ENCODE measurements at places on chromosomes 13 and 19.

DNA sequence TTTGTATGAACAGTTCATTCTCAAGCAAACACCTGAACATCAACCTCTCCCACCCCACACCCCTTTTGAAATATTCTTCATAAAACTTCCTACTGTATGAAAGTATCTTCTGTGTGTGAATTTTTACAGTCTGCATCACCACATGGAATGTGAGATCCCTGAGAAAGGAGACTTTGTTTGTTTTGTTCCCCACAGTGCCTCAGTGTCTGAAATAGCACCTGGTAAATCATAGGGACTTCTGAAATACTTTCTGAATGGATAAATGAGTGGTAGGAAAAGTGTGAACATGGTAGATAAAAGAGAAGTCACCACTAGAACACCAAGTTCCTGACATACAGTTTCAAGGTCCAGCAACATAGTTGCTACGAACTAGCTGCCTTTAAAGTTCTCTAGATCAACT, 1071.2 kb downstream of the EFNB2 start:
- DNase-seq, result no peak

DNA sequence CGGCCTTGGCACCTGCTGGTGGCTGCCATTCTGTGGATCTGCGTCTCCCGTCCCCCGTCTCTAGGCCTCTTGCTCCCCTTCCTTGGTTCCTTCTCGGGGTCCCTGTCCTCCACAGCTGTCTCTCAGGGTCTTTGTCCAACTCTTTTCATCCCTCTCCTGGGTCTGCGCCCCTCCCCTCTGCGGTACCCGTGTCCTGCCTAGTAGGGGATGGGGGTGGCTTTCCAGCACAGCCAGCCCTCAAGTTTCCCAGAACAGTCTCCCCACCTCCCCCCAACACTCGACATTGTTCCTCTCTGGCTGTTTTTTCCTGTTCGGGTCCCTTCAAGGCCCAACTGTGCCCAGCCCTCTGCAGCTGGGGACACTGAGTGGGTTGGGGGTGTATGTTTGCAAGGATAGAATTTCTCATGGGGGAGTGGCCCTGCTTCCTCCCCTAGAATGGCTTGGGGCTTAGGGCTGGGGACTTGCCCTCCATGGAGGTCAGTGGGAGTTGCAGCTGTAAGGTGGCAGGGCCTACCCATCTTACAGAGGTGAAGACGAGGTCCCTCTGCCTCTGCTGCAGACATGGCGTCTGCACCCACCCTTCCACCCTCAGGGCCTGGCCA, 762 bp upstream of the ADM5 start:
- DNase-seq, result peak; percentile 76

DNA sequence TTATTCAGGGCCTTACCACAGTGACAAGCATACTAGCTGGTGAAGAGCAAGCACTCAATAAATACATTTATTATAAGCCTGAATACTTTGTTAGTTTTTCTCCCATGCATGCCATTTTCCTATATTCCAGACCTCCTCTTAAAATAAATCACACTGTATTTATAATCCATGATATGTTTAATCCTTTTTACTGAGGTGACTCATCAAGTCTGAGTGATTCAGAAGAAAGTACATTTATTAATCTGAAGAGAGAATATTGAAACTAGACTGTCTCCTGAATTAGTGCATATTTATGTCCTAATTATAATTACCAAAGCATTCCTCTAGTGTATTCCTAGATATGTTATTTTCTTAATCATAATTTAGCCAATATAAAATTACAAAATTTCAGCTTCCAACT, 323.3 kb downstream of the NALCN start:
- no peak for DNase-seq

GRCh38 chr19:56474308-56474707, 2.8 kb downstream of the ZNF667 start:
- no peak for DNase-seq

- DNase-seq, result no peak
Measured at GRCh38 chr13:35225159-35225558, 251.3 kb downstream of the MAB21L1 start.

- no peak for DNase-seq
Measured at GRCh38 chr13:113238536-113238935, 29.1 kb downstream of the CUL4A start.

- no peak for DNase-seq
Measured at GRCh38 chr13:101779147-101779546, 326.7 kb downstream of the ITGBL1 start.

DNA sequence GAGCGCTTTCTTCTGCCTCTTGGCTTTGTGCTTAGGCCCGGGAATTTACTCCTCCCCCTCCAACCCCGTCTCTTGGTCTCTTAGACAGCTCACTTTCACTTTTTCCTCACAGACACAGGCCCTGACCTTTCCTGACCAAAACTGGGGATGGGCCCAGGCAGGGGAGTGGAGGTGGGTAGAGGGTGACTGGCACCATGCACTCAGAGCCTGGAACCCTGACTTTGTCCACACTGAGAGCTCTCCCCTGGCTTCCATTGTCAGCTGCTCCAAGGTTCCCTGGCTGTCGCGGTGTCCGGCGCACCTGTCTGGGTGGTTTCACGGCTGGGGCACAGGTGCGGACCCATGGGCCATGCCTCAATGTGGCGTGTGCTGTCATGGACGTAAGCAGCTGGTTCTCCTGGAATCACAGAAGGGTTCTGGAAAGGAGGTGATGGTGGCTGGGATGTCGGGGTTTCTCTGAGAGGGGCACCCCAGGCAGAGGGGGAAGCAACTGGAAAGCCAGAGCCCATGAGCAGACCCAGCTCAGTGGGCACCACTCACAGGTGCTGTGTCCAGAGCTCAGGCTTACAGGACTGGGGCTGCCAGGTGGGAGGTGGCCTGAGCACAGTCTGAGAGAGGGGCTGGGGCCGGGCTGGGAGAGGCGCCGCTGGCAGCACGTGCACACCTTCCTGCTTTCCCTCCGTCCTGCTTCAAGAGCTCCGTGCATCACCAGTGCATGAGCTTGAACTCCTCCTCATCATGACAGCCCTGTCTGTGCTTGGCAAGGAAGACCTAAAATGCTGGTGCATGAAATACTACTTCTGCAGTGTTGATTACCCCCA, 28.0 kb upstream of the C1QTNF9 start:
- no peak for DNase-seq

- DNase-seq, result no peak
Measured at GRCh38 chr13:57716295-57716694, 84.8 kb downstream of the PCDH17 start.

- peak; percentile 90 for DNase-seq
Measured at GRCh38 chr19:49987159-49987698, 26.3 kb upstream of the SIGLEC11 start.

- DNase-seq, result peak; percentile 97
Measured at GRCh38 chr19:50325310-50326100, 3.7 kb downstream of the KCNC3 start.

DNA sequence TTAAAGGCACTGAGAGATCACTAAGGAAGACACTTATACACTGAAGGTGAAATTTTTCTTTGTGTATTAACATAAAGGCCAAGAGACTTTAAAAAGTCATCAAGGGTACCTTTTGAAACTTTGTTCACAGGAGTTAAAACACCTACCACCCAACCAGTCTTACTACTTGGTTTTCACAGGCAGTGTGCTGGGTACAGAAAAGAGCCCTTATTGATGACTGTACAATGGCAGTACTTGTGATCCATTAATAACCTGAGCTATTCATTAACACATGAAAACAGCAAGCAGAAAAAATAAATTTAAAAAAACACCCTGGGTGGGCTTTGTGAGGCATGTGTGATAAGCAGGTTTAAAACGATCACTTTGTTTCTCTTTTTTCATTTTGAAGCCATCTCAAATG, 148.9 kb downstream of the TBC1D4 start:
- DNase-seq, result no peak

GRCh38 chr19:57348136-57348535, 2.9 kb upstream of the ZNF304 start:
- DNase-seq, result no peak

- no peak for DNase-seq
Measured at GRCh38 chr19:3178377-3178972, at the start of gene S1PR4. Gene S1PR4 (plus strand): TSS chr19:3178769. CDS start chr19:3178793, 24 bp downstream.

DNA sequence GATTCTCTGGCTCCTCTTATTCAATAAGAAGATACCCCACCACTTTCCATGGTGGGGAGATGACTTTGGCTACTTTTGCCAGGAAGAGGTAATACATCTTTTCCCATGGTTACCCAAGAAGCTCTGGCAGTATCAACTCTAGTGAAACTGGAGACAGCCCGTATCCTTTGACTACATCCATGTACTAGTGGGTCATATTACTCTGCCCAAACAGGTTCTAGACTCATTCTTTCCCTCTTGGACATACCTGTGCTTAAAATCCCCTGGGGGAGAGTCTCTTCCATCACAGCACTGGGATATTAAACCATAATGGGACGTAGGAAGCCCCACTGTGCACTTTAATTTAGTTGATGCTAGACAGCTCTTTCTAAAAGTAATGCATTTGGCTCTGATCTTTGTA, 144.7 kb upstream of the KLF12 start:
- no peak for DNase-seq

Measured in H1 (cell line).